Thyroid gland (tissue), 4 donors: ENCODE measurements at places on chromosomes 3 and 15. TPM values are rescaled to one million over a fixed set of nuclear protein-coding genes. Genes with fewer than 3 reads are reported as not detected.

VEPH1 gene
- 6.9 TPM for total RNA-seq

KNG1 gene
- total RNA-seq = not detected

TERC gene
- total RNA-seq = 174 TPM

GRCh38 chr15:92638291-92638708, 17.3 kb downstream of the FAM174B start:
- peaks cover 64% of the 10 kb centered on the region for H3K4me1 ChIP-seq
- H3K4me3 ChIP-seq = no peak overlapping the region
- no peaks in the 10 kb centered on the region for H3K27me3 ChIP-seq
- peak; percentile 87 for DNase-seq
- H3K36me3 ChIP-seq = no peaks in the 10 kb centered on the region
